Heart left ventricle (tissue), 16 donors: ENCODE measurements at places on chromosomes 7 and 10. TPM values are rescaled to one million over a fixed set of nuclear protein-coding genes. Genes with fewer than 3 reads are reported as not detected.

GRCh38 chr10:4515721-4516120, 310.3 kb upstream of the AKR1E2 start:
- no peaks in the 10 kb centered on the region for H3K27me3 ChIP-seq
- H3K36me3 ChIP-seq: no peaks in the 10 kb centered on the region
- H3K4me3 ChIP-seq: no peak overlapping the region
- peaks cover 40% of the 10 kb centered on the region for H3K4me1 ChIP-seq
- no peak for DNase-seq

GRCh38 chr10:21281765-21282484, 243.6 kb downstream of the SKIDA1 start:
- no peak overlapping the region for H3K27ac ChIP-seq
- H3K4me1 ChIP-seq: peaks cover 3% of the 10 kb centered on the region
- H3K36me3 ChIP-seq: no peaks in the 10 kb centered on the region
- H3K4me3 ChIP-seq: no peak overlapping the region
- no peaks in the 10 kb centered on the region for H3K27me3 ChIP-seq

DNA sequence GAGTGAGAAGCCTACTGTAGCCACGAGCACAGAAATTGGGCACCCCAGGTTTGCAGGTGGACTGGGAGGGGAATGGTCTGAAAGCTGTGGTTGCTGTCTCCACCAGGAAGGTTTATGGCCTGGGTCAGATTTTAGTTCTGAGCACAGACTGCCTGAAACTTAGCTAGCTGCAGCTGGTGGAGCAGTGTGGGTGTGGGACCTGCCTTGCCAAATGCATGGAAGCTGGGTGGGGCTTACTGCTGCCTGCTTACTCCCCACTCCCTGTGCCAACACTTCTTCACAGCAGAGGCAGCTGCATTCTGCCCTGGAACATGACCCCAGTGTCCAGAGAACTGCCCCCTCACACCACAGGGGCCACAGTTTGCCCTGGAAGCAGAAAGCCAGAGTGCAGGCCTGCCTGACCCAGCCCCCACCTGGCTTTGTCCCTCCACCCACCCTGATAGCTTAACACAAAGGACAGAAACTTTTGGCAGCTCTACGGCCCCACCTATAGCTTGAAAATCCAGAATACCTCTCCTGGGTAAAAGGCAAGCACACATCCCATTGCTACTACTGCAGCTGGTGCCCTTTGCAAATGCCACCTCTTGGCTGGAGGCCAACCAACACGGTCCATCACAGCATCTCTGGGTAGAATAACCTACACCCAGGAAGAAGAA, 281.6 kb downstream of the AGMO start:
- H3K36me3 ChIP-seq: no peaks in the 10 kb centered on the region
- H3K27ac ChIP-seq: no peak overlapping the region
- H3K4me1 ChIP-seq: no peaks in the 10 kb centered on the region
- no peak for DNase-seq

DNA sequence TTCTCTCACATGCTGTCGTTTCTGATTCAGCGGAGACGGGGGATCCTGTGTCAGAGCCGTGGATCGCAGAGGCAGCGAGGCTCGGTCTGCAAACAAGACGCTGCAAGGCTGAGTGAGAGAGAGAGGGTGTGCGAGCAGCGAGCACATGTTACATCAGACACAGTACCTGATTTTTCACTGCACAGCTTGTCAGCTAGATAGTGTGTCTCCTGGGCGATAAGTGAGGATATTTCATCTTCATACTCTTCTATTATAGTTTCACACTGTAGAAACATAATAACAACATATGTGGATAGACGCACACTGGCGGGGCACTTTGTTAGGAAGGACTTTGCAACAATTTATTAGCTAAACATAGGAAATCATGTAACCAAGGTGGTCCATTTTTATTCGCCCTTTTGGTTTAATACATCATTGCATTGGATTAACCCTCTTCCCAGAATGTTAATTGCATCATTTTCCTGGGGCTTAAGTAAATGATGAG, 39.5 kb downstream of the CNPY1 start:
- H3K4me1 ChIP-seq: peaks cover 3% of the 10 kb centered on the region
- H3K27ac ChIP-seq: no peak overlapping the region
- H3K36me3 ChIP-seq: no peaks in the 10 kb centered on the region
- peaks cover 97% of the 10 kb centered on the region for H3K27me3 ChIP-seq
- no peak overlapping the region for H3K4me3 ChIP-seq

- H3K4me3 ChIP-seq: no peak overlapping the region
- no peaks in the 10 kb centered on the region for H3K4me1 ChIP-seq
- no peak for DNase-seq
- no peaks in the 10 kb centered on the region for H3K36me3 ChIP-seq
These were observed 88.0 kb downstream of the RAPGEF5 start for GRCh38 chr7:22268884-22269421.

GRCh38 chr7:3862774-3863173, 561.7 kb downstream of the SDK1 start:
- H3K4me3 ChIP-seq: no peak overlapping the region
- H3K27ac ChIP-seq: no peak overlapping the region
- peaks cover 7% of the 10 kb centered on the region for H3K4me1 ChIP-seq
- no peaks in the 10 kb centered on the region for H3K36me3 ChIP-seq
- DNase-seq: no peak

The BRAT1 gene
- polyA plus RNA-seq: 17.8 TPM

The DDX50 gene
- polyA plus RNA-seq: 7.4 TPM

The OR2A25 gene
- polyA plus RNA-seq: not detected

The PNLIPRP3 gene
- polyA plus RNA-seq: not detected

The INHBA gene
- 0.39 TPM for polyA plus RNA-seq
